CD4-positive, CD25-positive, alpha-beta regulatory T cell (primary cell): ENCODE measurements at places on chromosomes 2 and 18.

DNA sequence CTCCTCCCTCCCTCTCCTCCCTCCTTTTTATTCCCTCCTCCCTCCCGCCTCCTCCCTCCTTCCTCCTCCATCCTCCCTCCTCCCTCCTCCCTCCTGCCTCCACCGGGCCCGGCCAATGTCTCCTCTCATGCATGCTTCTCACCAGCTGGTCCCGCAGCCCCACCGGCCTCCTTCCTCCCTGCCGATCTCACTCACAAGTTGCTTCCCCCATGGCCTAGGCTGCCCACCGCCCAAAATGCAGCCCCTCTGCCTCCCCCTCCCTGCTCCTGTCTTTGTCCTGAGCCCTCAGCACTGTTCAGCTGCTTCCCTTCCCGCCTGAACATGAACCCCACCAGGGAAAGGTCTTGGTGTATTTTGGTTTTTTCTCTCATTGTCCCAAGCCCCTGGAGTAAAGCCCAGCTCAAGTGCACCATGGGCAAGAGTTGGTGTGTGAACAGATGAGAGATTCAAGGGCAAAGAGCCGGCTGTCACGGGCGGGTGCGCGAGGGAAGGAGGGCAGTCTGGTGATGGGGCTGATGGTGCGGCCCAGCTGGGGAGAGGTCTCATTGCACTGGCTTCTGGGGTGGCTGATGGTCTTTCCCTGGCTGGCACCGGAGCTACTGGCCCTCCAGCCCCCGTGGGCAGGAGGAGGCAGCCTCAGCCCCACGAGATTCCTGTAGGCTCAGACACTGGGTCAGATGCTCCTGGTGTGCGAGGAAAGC, 117.6 kb downstream of the TWIST2 start:
- no peak for DNase-seq

DNA sequence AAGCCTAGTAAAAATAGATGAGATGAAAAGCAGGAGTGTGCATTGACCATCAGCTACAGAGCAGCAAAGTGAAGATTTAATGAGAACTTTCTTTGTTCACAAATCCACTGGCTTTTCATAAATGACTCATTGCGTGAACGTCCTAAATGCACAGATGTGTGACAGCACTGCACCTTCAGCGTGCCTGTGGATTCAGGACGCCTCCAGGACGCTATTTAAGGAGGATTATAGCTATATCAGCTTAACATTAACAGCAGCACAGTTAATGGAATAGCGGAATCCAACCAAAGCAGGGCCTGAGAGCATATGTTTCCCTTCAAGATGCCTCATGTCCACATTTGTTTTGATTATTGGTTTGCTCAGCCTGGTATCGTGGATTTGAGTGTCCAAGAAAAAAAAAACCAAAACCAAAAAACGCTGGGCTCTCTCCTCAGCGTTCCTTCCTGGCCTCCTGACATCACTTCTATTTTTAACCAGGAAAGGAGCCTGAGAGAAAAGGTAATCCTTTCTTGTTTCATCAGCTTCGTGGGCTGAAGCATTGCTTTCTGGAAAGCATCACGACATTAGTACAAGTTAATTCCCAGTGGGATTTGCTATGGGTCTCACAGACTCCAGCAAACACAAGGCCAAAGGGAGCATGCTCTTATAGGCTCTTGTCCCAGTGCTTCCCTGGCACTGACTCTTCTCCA, 447.0 kb upstream of the SMIM21 start:
- no peak for DNase-seq

GRCh38 chr2:33277002-33277426, 199.4 kb upstream of the RASGRP3 start:
- no peak for DNase-seq

GRCh38 chr2:150413366-150413765, 74.1 kb downstream of the RND3 start:
- no peak for DNase-seq

GRCh38 chr2:236857246-236857645, 228.4 kb upstream of the COPS8 start:
- DNase-seq: no peak

- DNase-seq: no peak
Observed at GRCh38 chr2:149931486-149931885, 343.9 kb upstream of the MMADHC start.

DNA sequence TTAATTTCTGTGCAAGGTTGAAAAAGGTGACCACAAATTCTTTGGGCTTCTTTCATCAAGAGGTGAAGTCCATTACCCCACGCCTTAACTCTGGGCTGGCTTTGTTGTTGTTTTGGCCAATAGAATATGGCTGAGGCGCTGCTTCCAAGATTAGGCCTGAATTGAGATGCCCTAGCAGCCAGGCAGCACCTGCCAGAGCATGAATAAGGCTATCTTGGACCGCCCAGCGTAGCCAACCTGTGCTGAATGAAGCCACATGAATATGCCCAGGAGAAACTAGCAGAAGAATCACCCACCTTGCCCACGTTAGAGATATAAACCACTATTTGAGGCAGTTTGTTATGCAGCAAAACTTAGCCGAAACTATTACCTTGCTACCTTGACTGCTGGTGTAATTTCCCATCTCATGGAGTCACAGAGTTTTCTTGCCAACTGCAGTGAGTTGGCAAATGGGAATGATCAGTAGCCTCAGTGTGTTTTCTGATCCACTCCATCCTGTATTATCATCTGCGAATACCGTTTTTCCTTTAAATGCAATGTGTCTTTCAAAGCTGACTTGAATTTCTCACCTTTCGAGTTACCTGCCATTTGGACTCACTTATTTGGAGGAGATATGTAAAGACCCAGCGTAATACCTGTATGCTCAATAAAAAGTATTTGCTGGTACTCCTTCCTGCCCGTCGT, 679 bp downstream of the TSGA10 start:
- DNase-seq: no peak

GRCh38 chr2:157415591-157416101, 28.2 kb downstream of the CYTIP start:
- DNase-seq: no peak

DNA sequence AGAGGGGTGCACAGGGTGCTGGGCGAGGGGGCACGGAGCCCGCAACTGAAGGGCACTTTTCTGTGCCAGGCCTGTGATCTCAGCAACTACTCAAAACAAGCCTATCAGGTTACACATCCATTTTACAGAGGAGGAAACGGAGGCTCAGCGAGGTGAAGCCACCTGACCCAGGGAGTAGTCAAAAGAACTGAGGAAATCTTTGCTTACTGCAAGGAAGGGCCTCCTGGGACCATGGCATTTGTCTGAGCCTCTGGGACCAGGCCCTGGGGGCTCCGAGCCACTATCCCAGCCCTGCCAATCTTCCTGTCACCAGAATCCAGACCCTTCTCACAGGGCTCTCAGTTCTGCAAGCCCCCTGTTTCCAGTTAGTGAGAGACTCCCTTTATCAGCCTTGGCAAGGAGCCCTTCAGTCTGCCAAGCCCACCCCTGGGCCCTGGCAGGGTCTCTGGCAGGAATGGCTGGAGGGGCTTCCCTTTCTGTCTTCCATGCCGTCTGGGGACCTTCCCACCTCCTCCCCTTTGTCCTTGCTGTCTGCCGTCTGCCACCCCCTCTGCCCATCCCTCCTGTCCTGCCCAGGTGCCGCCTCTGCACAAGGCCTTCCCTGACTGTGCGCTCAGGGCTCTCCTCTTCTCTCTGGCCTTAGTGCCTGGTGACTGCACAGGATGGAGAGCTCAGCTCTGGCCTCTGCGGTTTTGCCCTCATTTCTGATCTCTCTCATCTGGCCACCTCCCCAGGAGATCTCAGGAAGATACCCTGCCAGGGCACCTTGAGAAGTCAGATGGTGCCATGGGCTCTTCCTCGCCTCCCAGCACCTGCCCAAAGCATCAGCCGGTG, 194.7 kb upstream of the GLI2 start:
- DNase-seq: no peak

DNA sequence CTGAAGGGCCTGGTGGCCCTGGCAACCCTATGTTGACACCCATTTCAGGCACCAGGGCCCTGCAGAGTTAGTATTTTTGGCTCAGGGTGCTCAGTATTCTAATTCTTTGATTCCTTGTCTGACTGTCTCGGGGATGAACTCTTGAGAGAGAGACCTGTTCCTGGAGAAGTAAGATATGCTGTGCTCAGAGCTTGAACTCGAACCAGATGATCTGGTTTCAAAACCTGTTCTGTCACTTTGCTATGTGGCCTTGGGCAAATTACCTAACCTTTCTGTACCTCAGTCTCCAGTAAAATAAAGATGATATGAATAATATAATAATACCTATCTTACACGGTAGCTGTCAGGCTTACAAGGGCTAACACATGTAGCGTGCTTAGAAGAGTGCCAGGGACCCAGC, 294.2 kb downstream of the DYSF start:
- no peak for DNase-seq

- DNase-seq: no peak
Observed at GRCh38 chr2:43032213-43033015, 194.0 kb downstream of the ZFP36L2 start.

- DNase-seq: no peak
Observed at GRCh38 chr2:202203348-202203747, 35.0 kb downstream of the SUMO1 start.

DNA sequence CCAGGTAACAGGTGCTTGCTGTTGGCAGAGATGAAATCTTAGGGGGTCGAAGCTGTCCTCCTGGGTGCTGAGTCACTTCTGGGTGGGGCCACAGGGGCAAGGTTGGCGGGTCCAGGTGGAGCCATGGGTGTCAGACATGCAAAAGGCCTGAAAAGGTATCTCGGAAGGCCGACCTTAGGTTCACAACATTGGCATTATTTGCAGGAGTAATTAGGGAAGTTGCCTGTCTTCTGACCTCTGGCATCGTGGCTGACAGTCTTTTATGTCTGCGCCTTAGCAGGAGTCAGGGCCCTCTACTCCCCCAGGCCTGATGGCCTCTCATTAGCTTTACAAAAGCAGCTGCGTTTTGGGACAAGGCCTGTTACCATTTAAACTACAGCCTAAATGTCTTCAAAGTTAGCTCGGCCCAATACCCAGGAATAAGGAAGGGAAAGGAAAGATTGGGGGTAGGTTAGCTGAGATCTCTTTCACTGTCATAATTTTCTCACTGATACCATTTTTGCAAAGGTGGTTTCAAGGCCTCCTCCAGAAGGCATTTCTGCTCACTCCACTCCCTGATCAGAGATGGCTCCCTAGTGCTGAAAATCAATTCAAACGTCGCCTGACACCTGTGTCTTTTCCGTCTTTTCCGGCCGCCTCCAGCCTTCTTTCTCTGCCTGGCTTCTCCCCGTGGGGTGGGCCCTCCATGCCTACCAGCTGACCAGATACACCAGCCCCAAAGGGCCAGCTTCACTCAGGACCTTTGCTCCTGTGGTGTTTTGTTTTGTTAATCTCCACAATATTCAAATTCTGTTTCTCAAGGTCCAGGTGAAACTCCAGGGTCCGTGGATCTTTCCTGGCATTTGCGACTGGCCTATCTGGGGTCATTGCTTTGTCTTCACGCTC, 90.8 kb downstream of the RHOB start:
- no peak for DNase-seq

GRCh38 chr2:196046123-196046917, 22.3 kb downstream of the DNAH7 start:
- no peak for DNase-seq

GRCh38 chr2:154182008-154182407, 310.3 kb downstream of the GALNT13 start:
- no peak for DNase-seq

DNA sequence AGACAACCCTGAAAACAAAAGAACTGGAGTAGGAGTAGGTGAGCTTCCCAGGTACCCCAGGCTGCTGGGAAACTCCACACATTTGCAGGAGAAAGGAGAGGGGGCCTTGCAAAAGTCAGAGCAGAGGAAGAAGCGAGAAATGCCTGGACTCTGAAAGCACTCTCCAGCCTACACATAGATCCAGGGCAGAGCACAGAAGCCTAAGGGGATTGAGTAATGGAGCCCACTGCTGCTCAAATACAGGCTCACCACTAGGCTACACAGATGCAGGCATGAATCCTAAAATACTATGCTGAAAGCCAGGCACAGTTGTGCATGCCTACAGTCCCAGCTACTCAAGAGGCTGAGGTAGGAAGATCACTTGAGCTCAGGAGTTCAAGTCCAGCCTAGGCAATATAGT, 33.4 kb downstream of the OSBPL1A start:
- no peak for DNase-seq
